ENCODE measurements at places on chromosomes 12 and 14. TPM values are rescaled to one million over a fixed set of nuclear protein-coding genes. Genes with fewer than 3 reads are reported as not detected.

TAMALIN gene
- not detected for total RNA-seq

NOVA1 gene
- total RNA-seq = 2.3 TPM

GPRC5D gene
- total RNA-seq = not detected

SLC22A17 gene
- 8.4 TPM for total RNA-seq

PRIMA1 gene
- not detected for total RNA-seq

DBX2 gene
- total RNA-seq = not detected

SLC4A8 gene
- 8.0 TPM for total RNA-seq

KLRD1 gene
- total RNA-seq = not detected

SDSL gene
- 32.2 TPM for total RNA-seq

TSPAN8 gene
- total RNA-seq = not detected

PTHLH gene
- 8.3 TPM for total RNA-seq

KCNH3 gene
- 3.2 TPM for total RNA-seq

SLC35F4 gene
- not detected for total RNA-seq

BCDIN3D gene
- total RNA-seq = 3.4 TPM

ACSM4 gene
- not detected for total RNA-seq

STXBP6 gene
- 14.9 TPM for total RNA-seq
